ENCODE measurements at places on chromosomes 11 and 22. TPM values are rescaled to one million over a fixed set of nuclear protein-coding genes. Genes with fewer than 3 reads are reported as not detected.

Gene NXPE1
- not detected for total RNA-seq

Gene TTC38
- total RNA-seq, result 29.2 TPM

Gene CTTN
- 222 TPM for total RNA-seq

Gene DUSP18
- total RNA-seq, result 4.4 TPM

Gene RTN4RL2
- 13.8 TPM for total RNA-seq

Gene MMP13
- not detected for total RNA-seq

Gene HPX
- 2.4 TPM for total RNA-seq

Gene PGA5
- 0.30 TPM for total RNA-seq

Gene FTH1
- 1,108 TPM for total RNA-seq

Gene LGR4
- 51.1 TPM for total RNA-seq

Gene SCN2B
- total RNA-seq, result 0.16 TPM

Gene CECR2
- 110 TPM for total RNA-seq

Gene C1QTNF4
- 9.5 TPM for total RNA-seq

Gene BBOX1
- total RNA-seq, result not detected

Gene SAA4
- total RNA-seq, result 0.50 TPM

Gene GPR83
- 0.48 TPM for total RNA-seq

Gene MCAM
- total RNA-seq, result 26.4 TPM

Gene C11orf97
- total RNA-seq, result not detected

Gene KRTAP5-9
- not detected for total RNA-seq

Gene B3GAT3
- 43.9 TPM for total RNA-seq

Gene VSTM5
- 0.27 TPM for total RNA-seq

Gene FGF4
- total RNA-seq, result 3.3 TPM

Gene TMPRSS5
- total RNA-seq, result 1.7 TPM

Gene IL10RA
- total RNA-seq, result 0.74 TPM

Gene GGT5
- total RNA-seq, result 0.09 TPM

Gene SLC22A12
- total RNA-seq, result not detected

Gene SSTR3
- total RNA-seq, result 0.22 TPM

Gene CLMP
- total RNA-seq, result 18.2 TPM

Gene TSPAN32
- not detected for total RNA-seq

Gene DHCR7
- total RNA-seq, result 120 TPM

Gene MFRP
- not detected for total RNA-seq

Gene MS4A12
- total RNA-seq, result not detected

Gene OR6A2
- total RNA-seq, result 0.27 TPM

Gene DRD4
- 5.5 TPM for total RNA-seq

Gene KCNQ1OT1
- total RNA-seq, result 2.4 TPM

Gene CARD18
- not detected for total RNA-seq

Gene HMOX1
- total RNA-seq, result 12.1 TPM

Gene POLR3H
- 30.8 TPM for total RNA-seq

Gene CCDC34
- 23.7 TPM for total RNA-seq

Gene JHY
- total RNA-seq, result 1.4 TPM

Gene TRIM49
- not detected for total RNA-seq

Gene CD6
- 0.53 TPM for total RNA-seq

Gene MOGAT2
- total RNA-seq, result 0.11 TPM

Gene DDT
- total RNA-seq, result 238 TPM

Gene FAM118B
- total RNA-seq, result 35.3 TPM

Gene YAP1
- 98.9 TPM for total RNA-seq

Gene MRGPRX3
- not detected for total RNA-seq

Gene CSF2RB
- total RNA-seq, result 0.07 TPM

Gene UFD1
- 49.6 TPM for total RNA-seq

Gene OR10D3
- not detected for total RNA-seq

Gene SCN3B
- 0.79 TPM for total RNA-seq
